ENCODE measurements at places on chromosomes 7 and 10. TPM values are rescaled to one million over a fixed set of nuclear protein-coding genes. Genes with fewer than 3 reads are reported as not detected.

RASSF4 gene
- total RNA-seq, result 7.7 TPM

HMX2 gene
- not detected for total RNA-seq

GPR26 gene
- not detected for total RNA-seq

CYCS gene
- total RNA-seq, result 101 TPM

CNPY1 gene
- total RNA-seq, result not detected

GBX1 gene
- not detected for total RNA-seq

ANXA8 gene
- 0.69 TPM for total RNA-seq

ADCYAP1R1 gene
- total RNA-seq, result not detected

MSMB gene
- total RNA-seq, result not detected

PANK1 gene
- 2.0 TPM for total RNA-seq

PIP gene
- total RNA-seq, result not detected

CTAGE8 gene
- 1.2 TPM for total RNA-seq

KLF14 gene
- total RNA-seq, result not detected

MINDY4 gene
- 3.0 TPM for total RNA-seq

EPO gene
- total RNA-seq, result not detected

BICC1 gene
- 11.9 TPM for total RNA-seq

RBP4 gene
- 8.5 TPM for total RNA-seq

CPXM2 gene
- not detected for total RNA-seq

C10orf105 gene
- total RNA-seq, result not detected

DNA sequence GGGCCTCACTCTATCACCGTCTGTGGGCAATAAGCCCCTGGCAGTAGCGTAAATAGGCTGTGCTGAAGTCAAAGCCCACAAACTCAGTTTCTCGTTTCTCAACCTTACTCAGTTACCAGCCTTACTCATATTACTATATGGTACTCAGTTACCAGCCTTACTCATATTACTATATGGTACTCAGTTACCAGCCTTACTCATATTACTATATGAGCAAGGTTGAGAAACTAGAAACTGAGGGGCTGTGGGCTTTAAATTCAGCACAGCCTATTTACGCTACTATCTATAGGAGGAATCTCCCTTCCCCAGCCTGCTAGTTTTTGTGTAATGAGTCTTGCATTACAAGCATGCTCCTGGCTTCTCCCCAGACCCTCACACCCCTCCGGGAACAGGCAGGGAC is 35.4 kb downstream of the CCDC3 start:
- DNase-seq, result no peak

GRCh38 chr10:35598379-35598778 is 6.8 kb upstream of the GJD4 start:
- DNase-seq, result peak; percentile 75

GRCh38 chr10:21521751-21522533 is 3.5 kb downstream of the SKIDA1 start:
- DNase-seq, result no peak

GRCh38 chr10:94220717-94221116 is 142.0 kb downstream of the NOC3L start:
- no peak for DNase-seq

- peak; percentile 16 for DNase-seq
Observed at GRCh38 chr7:23474829-23475575, 4.7 kb upstream of the IGF2BP3 start.

GRCh38 chr10:119724593-119725516 is 995 bp upstream of the INPP5F start:
- DNase-seq, result no peak

GRCh38 chr7:30694774-30695721 is 12.8 kb upstream of the CRHR2 start:
- no peak for DNase-seq

GRCh38 chr7:85407391-85407790 is 220.5 kb upstream of the SEMA3D start:
- DNase-seq, result no peak

DNA sequence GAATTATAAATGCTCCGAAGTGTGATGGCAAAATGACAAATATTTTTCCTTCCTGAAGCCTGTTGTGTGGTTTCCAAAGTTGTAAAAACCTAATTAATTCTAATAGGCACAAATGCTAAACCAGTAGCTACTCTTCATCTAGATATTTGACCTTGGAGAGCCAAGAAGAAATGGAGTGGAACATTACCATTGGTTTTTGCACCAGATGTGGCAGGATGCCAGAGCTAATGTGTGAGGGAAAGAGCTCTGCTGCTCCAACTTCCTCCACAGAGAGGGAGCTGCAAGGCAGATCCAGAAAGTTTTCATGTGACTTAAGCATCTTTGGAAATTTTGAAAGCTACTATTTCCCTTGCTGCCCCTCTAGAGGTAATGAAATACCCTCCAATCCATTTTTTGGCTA is 65.1 kb upstream of the HPS1 start:
- DNase-seq, result no peak

DNA sequence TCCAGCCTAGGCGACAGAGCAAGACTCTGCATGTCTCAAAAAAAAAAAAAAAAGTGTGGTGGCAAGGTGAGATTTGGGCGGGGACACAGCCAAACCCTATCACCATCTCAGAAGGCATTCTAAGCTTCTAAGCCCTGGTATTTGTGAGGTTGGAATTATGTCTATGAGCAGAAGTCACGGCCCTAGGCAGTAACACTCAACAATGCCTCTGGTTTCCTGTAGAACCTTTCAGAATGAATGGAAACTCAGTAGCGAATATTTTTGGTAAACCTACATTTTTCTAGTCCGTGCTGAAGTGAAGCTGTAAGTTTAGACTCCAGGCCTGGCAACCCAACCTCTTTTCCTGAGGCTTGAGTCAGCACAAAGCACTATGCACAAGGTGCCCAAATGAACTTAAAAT is 88.3 kb downstream of the FAM107B start:
- no peak for DNase-seq

- no peak for DNase-seq
Observed at GRCh38 chr7:221978-222715, 29.8 kb downstream of the FAM20C start.

- no peak for DNase-seq
Observed at GRCh38 chr10:71266147-71266917, 52.7 kb upstream of the SLC29A3 start.

DNA sequence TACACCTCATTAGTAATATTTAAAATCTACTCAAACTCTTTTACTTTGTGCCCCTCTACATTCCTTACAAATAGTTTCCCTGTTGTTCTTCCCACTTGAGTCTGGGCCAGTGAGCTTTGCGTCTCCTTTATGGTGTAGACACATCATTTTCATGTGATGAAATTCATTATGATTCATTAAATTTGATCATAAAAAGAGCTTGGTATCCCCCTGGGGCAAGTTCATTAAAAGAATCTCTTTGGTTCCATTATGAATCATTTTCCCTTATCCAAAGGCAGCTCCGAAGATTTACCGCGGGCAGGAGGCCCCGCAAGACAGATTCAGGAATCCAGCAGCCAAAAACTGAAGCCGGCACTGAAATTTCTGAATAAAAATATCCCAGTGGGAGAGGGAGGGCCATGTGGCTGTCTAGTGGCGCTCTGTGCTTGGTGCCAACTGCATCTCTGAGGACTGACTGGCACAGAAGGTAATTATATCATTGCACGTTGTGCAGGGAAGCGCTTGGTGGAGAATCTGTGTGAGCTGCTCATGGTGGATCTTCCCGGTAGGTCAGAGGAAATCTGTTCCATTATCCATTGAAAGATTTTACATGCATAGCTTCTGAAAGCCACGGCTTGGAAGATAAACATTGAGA is 151.4 kb upstream of the PITRM1 start:
- DNase-seq, result peak; percentile 71

GRCh38 chr10:119620241-119621077 is 23.7 kb upstream of the TIAL1 start:
- peak; percentile 14 for DNase-seq

DNA sequence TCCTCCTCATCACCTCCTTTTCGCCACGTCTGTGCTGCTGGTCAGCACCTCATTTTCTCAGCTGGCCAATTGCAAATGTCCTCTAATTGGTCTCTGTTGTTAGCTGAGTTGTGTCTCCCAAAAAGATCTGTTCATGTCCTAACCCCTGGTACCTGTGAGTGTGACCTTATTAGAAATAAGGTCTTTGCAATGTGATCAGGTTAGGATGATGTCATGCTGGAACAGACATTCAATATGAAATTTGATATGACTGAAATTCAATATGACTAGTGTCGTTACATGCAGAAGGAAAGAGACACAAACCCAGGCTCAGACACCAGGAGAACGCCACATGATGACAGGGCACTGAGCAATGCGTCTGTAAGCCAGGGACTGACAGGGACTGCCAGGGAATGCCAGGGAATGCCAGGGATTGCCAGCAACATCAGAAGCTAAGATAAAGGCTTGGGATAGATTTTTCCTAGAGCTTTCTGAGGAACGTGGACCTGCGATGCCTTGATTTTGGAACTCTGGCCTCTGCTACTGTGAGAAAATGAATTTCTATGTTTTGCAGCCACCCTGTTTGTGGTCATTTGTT is 77.5 kb upstream of the CXCL12 start:
- peak; percentile 63 for DNase-seq

DNA sequence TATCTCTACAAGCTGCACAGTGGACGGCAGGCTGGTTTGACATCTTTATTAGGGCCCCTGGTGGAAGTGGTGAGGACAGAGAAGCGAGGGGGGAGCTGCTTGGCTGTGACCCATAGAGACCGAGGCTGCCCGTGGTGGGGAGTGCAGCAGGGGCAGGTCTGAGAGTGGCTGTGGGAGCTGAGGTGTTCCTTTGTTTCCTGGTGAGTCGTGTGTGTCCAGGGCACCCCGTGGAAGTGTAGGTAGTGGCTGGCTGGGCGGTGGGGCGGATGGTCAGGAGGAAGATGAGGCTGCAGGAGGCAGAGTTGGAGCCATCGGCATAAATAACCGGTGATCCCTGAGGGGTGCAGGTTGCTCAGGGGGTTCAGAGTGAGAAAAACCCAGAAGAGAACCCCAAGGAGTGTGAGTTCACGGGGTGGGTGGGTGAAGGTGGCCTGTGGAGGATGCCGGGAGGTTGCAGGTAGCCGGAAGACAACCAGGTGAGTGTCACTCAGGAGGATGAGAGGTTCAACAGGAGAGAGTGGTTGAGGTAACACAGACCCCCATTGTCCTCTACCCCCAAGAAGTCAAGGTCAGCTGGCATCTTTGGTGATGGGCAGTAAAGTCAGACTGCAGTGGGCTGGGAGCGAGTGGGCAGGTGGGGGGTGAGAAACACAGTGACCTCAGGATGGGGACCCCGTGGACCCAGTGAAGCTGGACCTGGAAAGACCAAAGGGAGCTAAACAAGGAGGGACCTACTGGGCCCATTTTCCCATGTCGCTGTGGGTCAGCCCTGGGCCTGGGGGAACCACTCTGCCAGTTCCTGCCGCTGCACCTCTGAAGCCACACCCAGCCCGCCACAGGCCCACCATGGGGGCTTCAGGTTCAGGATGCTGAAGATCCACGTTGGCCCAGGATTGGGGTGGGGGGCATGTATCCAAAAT is 7.8 kb downstream of the ATP6V0E2 start:
- DNase-seq, result no peak

- DNase-seq, result no peak
Observed at GRCh38 chr10:53177468-53177867, 404.9 kb upstream of the MBL2 start.

GRCh38 chr7:135770139-135770710 is 21.6 kb upstream of the FAM180A start:
- no peak for DNase-seq

GRCh38 chr7:51242007-51242691 is 74.5 kb downstream of the COBL start:
- peak; percentile 2 for DNase-seq

- no peak for DNase-seq
Observed at GRCh38 chr7:2637505-2638223, 5.9 kb downstream of the TTYH3 start.

GRCh38 chr10:124593431-124593985 is 131.9 kb downstream of the LHPP start:
- no peak for DNase-seq

GRCh38 chr10:118167056-118167700 is 120.4 kb upstream of the RAB11FIP2 start:
- DNase-seq, result no peak

DNA sequence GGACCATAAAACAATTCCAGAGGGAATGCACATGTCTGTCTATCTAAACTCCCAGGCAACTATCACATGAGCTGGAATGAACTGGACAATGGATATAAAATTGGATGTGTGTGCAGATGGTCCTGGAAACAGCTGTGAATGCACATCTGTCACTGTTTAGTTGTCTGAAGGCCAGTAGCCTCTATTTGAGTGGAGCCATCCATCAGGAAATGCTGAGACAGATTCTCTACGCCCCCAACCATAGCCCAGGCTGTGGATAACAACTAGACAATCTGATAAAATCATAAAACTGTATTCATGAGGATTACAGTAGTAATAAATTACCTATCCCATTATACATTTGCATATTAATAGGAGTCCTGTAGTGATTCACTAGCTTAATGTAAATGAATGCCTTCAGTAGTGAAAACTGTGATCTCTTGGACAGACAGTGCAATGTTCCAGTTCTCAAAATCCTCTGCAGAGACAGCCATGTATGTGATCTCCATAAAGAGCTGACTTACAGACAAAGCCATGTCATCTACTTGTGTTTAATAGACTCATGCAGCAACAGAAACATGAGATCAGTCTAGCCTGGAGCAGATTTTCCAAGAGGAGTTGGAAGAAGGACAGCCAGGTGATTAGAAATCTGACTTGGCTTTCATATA is 907.6 kb downstream of the KCNMA1 start:
- no peak for DNase-seq

GRCh38 chr10:45380903-45381620 is 7.0 kb downstream of the ALOX5 start:
- no peak for DNase-seq

DNA sequence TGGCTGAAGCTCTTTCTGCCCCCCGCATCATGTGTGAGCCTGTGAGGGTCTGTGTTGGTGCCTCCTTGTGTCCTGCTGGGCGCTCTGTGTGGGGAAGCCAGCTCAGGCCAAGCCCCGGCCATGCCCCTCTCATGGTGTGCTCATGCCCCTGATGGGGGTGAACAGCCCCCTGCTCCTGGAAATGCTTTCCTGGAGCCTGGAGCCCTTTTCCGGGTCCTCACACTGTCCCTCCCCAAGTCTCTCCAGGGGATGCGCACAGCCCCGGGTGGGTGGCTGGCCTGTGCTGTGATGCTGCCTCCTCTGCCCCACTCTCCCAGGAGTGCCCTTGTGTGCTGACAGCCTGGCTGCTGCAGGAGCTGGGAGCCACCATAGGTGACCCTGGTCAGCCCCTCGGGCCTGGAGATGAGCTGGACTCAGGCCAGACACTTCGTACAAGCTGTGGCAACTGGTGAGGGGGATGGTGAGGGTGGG is 20.8 kb upstream of the ZNF862 start:
- DNase-seq, result no peak

DNA sequence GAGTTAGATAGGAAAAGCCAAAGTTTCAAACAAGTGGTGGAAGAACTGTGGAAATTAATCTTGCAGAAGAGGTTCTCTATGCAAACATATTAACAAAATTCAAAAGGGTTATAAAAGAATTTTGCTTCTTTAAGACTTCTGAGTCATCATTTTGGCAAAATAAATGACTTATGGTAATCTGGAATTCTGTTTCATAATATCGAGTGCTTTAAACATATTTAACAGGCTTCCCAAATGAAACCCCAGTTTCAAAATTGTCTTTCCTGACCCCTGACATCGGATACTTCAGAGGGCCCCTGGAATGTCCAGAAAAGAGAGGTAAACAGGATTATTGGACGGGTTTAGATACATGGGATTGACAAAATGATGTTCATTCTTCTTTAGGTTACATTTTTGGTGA is 444.6 kb downstream of the HTR7 start:
- DNase-seq, result peak; percentile 61

- peak; percentile 92 for DNase-seq
Observed at GRCh38 chr7:138935465-138936011, 45.7 kb downstream of the KIAA1549 start.
